Effector memory CD8-positive, alpha-beta T cell (primary cell): ENCODE measurements at places on chromosomes 2 and 18.

DNA sequence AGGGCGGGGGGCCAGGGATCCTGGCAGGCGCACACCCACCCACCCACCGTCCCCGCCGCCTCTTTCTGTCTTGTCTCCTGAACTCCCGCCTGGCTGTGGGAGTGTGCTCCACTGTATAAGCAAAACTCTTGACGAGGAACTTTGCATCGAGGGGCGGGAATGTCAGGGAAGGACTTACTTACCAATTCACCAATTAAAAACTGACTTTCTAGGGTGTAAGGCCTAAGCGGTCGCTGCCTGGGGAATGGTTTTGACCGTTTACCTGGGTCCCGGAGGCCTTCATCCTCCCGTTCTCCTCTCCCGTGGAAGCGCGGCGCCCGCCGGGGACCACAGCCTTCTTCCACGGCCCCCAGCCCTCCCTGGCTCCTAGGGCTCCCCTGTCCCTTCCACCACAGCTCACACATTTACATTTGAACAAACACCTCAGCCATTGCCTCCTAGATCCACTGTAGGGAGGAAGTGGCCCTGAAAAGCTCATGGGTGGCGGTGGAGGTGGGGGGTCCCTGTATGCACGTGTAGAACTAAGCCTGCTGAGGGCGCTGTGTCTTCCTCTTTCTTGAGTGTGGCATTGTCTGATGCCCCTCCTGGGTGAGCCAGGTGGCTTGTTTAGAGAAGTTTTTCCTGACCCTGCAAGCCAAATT is 8.9 kb downstream of the ASIC4 start:
- DNase-seq: no peak

- no peak for DNase-seq
These were observed 108.9 kb downstream of the CD226 start for GRCh38 chr18:69838620-69839411.

DNA sequence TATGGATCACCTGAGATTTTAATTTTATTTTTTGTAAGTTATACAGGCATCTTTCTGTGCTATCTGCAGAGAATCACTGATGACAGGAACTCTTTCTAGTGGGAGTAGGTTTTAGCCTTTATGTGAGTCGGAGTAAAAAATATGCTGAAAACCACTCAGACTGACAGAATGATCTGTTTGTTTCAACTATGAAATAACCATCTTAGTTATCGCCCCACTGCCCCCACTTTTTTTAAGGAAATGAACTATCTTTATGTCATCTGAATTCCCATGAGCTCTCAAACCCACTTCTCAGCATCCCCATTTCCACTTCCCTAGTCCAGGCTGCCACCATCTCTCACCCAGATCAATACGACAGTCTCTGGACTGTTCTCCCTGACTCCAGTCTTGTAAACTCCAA is 38.9 kb downstream of the MRPL33 start:
- DNase-seq: no peak

DNA sequence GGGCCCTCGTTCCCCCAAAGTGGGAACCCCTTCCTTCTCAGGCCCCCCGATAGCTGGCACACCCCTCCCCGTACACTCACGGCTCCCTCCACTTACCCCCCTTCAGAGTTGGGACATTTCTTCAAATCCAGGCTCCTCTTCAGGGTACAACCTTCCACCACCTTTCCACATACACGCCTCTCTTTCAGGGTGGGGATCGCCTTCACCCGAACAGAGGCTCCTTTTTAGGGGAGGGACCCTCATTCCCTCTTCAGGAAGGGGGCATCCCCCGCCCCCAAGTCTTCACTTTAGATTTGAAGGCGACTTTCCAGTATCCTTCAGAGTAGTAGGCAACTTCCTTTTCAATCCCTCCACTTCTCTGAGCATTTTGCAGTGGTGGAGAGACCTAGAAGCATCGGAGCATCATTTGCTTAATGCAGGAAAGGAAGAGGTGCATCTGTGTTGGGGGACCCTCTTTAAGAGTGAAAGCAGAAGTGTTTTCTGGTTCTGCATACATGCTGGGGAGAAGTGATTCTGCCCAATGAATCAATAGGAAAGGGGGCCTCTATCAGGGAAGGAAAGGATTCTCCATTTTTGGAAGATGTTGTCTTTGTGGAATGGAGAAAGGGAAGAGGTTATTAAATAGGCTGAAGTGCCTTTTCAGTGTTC is 845 bp downstream of the EML4 start:
- DNase-seq: no peak

DNA sequence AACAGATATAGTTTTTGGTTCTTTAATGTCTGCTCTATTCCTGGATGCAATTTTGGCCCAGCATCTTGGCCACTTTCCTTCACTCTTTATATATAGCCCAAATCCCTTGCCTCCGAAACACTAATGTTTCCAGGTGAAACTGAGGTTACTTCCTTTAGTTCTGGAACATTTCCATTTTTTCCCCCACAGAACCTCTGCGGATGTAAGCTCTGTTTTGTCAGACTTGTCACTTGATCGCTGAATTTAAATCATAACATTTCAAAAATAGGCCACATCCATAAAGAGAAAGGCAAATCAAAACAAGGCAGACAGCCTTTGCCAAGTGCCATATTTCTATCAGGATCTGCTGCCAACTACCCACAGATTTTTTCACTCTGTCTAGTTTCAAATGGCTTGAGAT is 115.1 kb downstream of the ANKRD44 start:
- no peak for DNase-seq

GRCh38 chr2:94890234-94890633 is 19.0 kb downstream of the TEKT4 start:
- no peak for DNase-seq

DNA sequence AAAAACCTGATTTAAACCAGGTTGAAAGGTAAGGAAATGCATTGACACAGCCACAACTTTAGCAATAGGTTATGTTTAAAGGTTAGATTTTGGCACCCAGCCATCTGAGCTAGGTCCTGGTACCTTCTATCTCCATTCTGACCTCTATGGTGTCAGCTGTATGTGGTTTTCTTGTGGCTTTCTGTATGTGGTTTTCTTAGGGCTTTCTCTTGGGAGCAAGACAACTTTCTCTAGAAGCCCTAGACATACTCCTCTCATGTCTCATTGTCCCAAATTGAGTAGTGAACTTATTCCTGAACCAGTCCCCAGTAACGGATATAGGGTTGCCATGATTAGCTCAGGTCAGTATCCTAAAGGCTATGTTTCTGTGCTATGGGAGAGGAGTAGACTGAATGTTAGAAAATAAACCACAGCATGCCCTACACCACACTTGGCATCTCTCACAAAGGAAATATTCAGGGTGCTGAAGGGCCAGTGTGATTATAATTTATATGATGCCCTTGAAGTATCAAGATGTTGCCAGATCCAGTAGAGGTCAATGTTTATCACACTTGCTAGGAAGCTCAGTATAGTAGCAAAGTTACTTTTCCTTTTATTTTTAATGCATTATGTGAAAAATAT is 176.1 kb downstream of the CAPN13 start:
- no peak for DNase-seq

GRCh38 chr2:191486584-191487320 is 191.2 kb upstream of the NABP1 start:
- no peak for DNase-seq

DNA sequence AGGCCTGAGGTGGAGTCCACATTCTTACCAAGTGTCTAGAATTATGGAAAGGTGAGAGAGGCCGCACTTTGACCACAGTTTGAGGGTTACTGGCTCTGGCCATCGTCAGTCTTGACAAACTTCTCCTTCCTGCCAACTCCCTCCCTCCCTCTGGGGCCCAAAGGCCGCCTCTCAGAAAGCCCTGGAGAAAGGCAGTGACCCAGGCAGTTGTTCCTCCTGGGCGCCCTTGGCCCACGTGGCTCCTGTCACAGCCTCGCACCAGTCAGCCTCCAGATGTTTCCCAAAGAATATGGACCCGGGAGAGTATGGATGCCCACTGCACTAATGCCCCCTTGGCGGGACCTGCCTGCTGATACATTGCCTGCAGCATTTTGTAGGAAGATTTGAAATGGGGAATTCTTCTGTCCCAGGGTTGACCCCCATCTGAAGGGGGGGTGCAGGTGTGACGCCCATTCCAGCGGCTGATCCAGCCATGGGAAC is 61.7 kb downstream of the ASB1 start:
- DNase-seq: no peak

- no peak for DNase-seq
These were observed 318.7 kb downstream of the CYP26B1 start for GRCh38 chr2:71829008-71829407.

- no peak for DNase-seq
These were observed 226.0 kb downstream of the TGIF1 start for GRCh38 chr18:3675994-3676393.

- no peak for DNase-seq
These were observed 229.1 kb downstream of the PHLPP1 start for GRCh38 chr18:62944454-62944853.

- DNase-seq: no peak
These were observed 26.8 kb downstream of the RHBDD1 start for GRCh38 chr2:226862623-226863022.
